ENCODE measurements at places on chromosomes 2 and 18. TPM values are rescaled to one million over a fixed set of nuclear protein-coding genes. Genes with fewer than 3 reads are reported as not detected.

Gene CRIM1
- total RNA-seq, result 790 TPM

Gene CAPN13
- total RNA-seq, result not detected

Gene ANKAR
- 3.6 TPM for total RNA-seq

Gene GKN1
- not detected for total RNA-seq

Gene ACMSD
- not detected for total RNA-seq

Gene ST3GAL5
- total RNA-seq, result 11.6 TPM

Gene IL1R2
- 0.13 TPM for total RNA-seq

Gene SIX3
- total RNA-seq, result not detected

Gene SP5
- total RNA-seq, result not detected

Gene CCL20
- 1.1 TPM for total RNA-seq

Gene LYPD6
- total RNA-seq, result 1.8 TPM

Gene ELMOD3
- total RNA-seq, result 8.3 TPM

Gene PRSS56
- total RNA-seq, result not detected

Gene ZAP70
- not detected for total RNA-seq

Gene IGFBP5
- total RNA-seq, result 0.20 TPM

Gene TYMS
- 48.0 TPM for total RNA-seq

Gene DSC3
- 0.04 TPM for total RNA-seq

Gene CLEC4F
- not detected for total RNA-seq

Gene TRABD2A
- total RNA-seq, result 0.59 TPM

Gene CCDC85A
- 16.2 TPM for total RNA-seq

Gene CNPPD1
- 18.4 TPM for total RNA-seq

Gene KANSL3
- total RNA-seq, result 24.7 TPM

Gene RAD51AP2
- not detected for total RNA-seq

Gene LDLRAD4
- total RNA-seq, result 1.6 TPM

Gene OR6B2
- total RNA-seq, result not detected

Gene PRADC1
- 29.4 TPM for total RNA-seq

Gene MLPH
- not detected for total RNA-seq

Gene SCTR
- total RNA-seq, result not detected

Gene TTC21B
- 24.2 TPM for total RNA-seq

Gene LYPD6B
- total RNA-seq, result not detected

Gene ELOA2
- total RNA-seq, result not detected

Gene SCN9A
- total RNA-seq, result 0.33 TPM

Gene GAD1
- 0.13 TPM for total RNA-seq

Gene IMMT
- total RNA-seq, result 67.0 TPM

Gene SPEG
- 1.8 TPM for total RNA-seq

Gene KCNK3
- total RNA-seq, result not detected

Gene C2orf72
- not detected for total RNA-seq

Gene POTEF
- total RNA-seq, result under 0.01 TPM

Gene C18orf54
- 14.8 TPM for total RNA-seq

Gene C2orf15
- 0.28 TPM for total RNA-seq

Gene TRIM54
- not detected for total RNA-seq

Gene SEPTIN10
- total RNA-seq, result 104 TPM

Gene TRIM43
- total RNA-seq, result not detected

Gene IL37
- total RNA-seq, result not detected

Gene TTL
- 69.3 TPM for total RNA-seq

Gene G6PC2
- total RNA-seq, result not detected

Gene UGT1A9
- not detected for total RNA-seq

Gene LRRTM1
- not detected for total RNA-seq

Gene CNRIP1
- 40.0 TPM for total RNA-seq

Gene CXCR1
- total RNA-seq, result not detected

Gene FIGN
- total RNA-seq, result 0.99 TPM

Gene CCT7
- total RNA-seq, result 655 TPM

Gene SGPP2
- total RNA-seq, result not detected

Gene TUBA4B
- total RNA-seq, result not detected

Gene GBX2
- total RNA-seq, result 6.4 TPM
